Activated CD4-positive, alpha-beta T cell treated with anti-CD3 and anti-CD28 coated beads for 36 hours (primary cell): ENCODE measurements at places on chromosomes 13 and 19.

DNA sequence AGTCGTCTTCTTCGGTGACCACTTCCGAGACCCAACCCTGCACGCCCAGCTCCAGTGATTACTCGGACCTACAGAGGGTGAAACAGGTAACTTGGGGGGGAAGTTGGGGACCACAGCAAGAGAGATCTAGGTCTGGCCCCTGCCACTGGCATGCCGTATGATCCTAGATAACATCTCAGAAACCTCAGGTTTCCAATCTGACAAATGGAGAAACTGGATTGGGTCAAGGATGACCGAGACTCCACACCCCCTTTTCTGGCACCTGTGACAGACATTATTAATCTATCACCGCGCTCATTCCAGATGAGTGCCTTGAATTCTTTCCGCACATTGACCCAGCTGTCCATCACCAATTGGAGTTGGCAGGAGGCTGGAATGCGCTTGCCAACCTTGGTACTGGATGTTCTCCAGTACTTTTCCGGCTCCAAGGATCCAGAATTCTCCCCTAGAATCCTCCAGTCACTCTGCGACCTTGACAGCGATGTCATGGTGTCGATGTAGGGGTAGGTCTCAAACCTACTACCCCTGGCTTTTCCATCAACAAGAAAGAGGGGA, 17.4 kb downstream of the VASP start:
- peaks cover 48% of the 10 kb centered on the region for H3K36me3 ChIP-seq
- DNase-seq, result no peak
- peaks cover 19% of the 10 kb centered on the region for H3K4me1 ChIP-seq
- no peak overlapping the region for H3K27ac ChIP-seq
- peaks cover 2% of the 10 kb centered on the region for H3K27me3 ChIP-seq
- no peak overlapping the region for H3K4me3 ChIP-seq

- no peak overlapping the region for H3K4me3 ChIP-seq
- H3K27ac ChIP-seq, result no peak overlapping the region
Measured at GRCh38 chr13:47332149-47332548, 435.3 kb upstream of the HTR2A start.

DNA sequence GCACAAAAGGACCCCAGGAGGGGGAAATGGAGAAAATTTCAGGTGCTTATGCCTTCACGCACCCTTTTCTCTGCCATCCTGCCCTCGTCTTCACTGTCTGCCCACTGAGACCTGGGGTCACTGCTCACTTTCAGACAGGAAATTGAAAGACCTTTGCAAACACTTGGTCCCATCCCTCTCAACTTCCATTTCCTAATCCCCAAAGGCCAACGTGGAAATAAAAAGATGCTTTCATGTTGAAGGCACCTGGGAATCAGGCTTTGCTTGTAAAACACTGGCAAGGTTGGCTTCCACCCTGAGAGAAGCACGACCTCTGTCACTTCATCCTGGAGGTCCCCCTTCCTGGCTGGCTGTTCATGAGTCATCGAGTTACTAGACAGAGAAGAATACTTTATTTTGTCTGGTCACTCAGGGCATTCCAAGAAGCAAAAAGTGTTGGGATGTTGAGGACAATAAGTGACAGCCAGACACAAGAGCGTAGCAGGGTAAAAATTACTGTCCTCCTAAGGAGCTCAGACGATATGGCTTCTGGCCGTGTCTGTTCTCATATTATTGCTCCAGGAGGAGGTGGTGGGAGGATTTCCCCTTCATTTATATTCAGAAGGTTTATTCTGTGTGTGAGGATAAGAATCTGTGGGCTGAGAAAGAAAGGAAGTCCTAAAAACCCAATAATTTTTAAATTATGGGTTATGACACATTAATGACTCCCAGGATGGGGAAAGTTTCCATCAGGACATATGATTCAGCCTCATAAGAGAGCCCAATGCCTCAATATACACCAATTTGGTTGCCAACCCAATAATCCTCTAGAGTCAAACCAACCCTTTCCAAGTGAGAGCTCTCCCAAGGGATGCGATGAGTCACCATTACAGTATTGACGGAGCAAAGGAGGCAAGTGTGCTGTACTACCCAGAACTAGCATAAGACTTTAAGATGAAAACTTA, 409.0 kb downstream of the COG6 start:
- no peak for DNase-seq
- no peak overlapping the region for H3K4me3 ChIP-seq
- no peaks in the 10 kb centered on the region for H3K27me3 ChIP-seq
- no peaks in the 10 kb centered on the region for H3K36me3 ChIP-seq

- peak; percentile 46 for DNase-seq
- H3K4me1 ChIP-seq, result peaks cover 77% of the 10 kb centered on the region
- no peak overlapping the region for H3K4me3 ChIP-seq
- peaks cover 7% of the 10 kb centered on the region for H3K27me3 ChIP-seq
- peak overlapping the region; percentile 75 for H3K27ac ChIP-seq
- peaks cover 16% of the 10 kb centered on the region for H3K36me3 ChIP-seq
Measured at GRCh38 chr19:38666663-38667511, 19.4 kb downstream of the ACTN4 start.

GRCh38 chr19:44356383-44357111, at the start of gene ZNF112:
Gene ZNF112, minus strand, starts transcription at chr19:44356680. Its CDS starts 16,141 bp downstream, at chr19:44340539.
- DNase-seq, result peak; percentile 32
- H3K4me3 ChIP-seq, result peak within 1 kb of the TSS; percentile 31
- peaks cover 7% of the 10 kb centered on the region for H3K4me1 ChIP-seq

DNA sequence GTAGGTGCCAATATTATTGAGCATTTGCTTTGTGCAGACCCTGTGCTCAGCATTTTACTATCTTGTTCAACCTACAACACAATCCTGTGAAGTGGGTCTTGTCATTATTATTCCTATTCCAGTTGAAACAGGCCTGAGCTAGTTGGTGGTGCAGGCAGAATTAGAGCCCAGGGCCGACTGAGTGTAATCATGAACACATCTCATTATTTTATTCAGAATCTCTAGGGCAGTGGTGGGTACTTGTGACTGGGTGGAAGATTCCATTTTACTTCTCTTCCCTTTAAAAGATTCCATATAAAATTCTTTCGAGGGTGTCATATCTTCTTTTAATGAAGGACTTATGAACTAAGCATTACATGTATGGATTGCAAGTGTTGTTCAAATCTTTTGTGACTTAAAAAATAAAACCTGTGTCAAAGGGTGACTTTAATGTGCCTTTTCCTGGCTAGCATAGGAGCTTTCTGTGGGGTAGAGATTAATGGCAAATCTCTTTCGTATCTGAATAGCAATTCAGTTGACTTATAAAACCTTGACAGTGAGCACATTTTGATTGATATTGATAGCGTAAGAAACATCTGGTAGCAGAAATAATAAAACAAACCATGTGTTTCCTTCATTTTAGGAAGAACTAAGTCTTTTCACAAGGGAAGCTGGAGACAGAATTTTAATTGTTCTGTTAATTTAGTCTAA, 20.3 kb downstream of the B3GLCT start:
- H3K4me3 ChIP-seq, result no peak overlapping the region
- H3K4me1 ChIP-seq, result no peaks in the 10 kb centered on the region
- no peak overlapping the region for H3K27ac ChIP-seq
- H3K27me3 ChIP-seq, result no peaks in the 10 kb centered on the region
- H3K36me3 ChIP-seq, result peaks cover 3% of the 10 kb centered on the region

GRCh38 chr13:103066079-103066780, at the start of gene SLC10A2:
Gene SLC10A2, minus strand, starts transcription at chr13:103066417. Its CDS starts 168 bp downstream, at chr13:103066249.
- H3K36me3 ChIP-seq, result no peaks in the 10 kb centered on the region
- no peaks in the 10 kb centered on the region for H3K4me1 ChIP-seq
- H3K4me3 ChIP-seq, result no peak within 1 kb of the TSS
- H3K27me3 ChIP-seq, result no peaks in the 10 kb centered on the region
- no peak for DNase-seq

- no peak for DNase-seq
- no peaks in the 10 kb centered on the region for H3K4me1 ChIP-seq
- no peaks in the 10 kb centered on the region for H3K36me3 ChIP-seq
- H3K27me3 ChIP-seq, result peaks cover 5% of the 10 kb centered on the region
- H3K4me3 ChIP-seq, result no peak overlapping the region
Measured at GRCh38 chr19:5186293-5187050, 154.1 kb downstream of the PTPRS start.

DNA sequence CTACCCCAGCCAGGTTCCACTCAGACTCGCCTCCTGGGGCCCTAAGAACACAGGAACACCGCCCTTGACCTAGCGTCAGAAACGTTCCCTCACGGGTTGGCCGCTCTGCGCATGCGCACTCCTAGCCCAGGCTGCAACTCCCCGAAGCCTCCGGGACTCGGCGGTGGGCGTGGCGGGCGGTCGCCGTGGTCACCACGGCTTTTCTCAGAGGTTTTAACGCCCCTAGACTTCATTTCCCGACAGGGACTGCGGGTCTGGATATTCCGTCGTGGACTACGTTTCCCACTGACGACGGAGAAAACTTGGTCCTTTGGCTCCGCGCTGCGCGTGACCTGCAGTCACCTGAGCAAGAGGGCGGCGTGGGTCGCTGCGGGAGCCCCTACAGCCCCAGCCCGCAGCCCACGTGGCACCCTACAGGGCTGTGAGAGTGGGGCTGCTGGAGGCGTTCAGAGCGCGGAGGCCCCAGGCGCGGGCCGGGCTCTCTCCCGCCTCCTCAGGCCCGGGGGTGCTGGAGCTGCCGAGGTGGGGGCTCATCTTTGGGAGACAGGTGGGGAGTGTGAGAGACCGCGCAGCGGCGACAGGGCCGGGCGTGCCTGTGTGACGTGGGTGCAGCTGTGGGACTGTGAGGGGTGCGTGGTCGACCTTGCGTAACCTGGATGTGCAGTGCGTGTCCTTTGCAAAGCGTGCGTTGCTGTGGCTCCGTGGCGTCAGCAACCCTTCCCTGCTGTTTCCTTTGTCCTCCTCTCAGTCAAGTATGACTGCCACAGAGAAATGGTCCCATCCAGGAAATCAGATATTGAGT, 38.0 kb upstream of the ZNF573 start:
- peaks cover 13% of the 10 kb centered on the region for H3K27me3 ChIP-seq
- H3K4me3 ChIP-seq, result peak overlapping the region; percentile 36
- DNase-seq, result peak; percentile 75
- H3K36me3 ChIP-seq, result peaks cover 11% of the 10 kb centered on the region
- H3K27ac ChIP-seq, result peak overlapping the region; percentile 8

- H3K27ac ChIP-seq, result peak within 1 kb of the TSS; percentile 86
- no peaks in the 10 kb centered on the region for H3K36me3 ChIP-seq
- H3K27me3 ChIP-seq, result peaks cover 6% of the 10 kb centered on the region
Measured at GRCh38 chr19:4229179-4229931, at the start of gene EBI3. Gene EBI3, plus strand, starts transcription at chr19:4229523. Its CDS starts 28 bp downstream, at chr19:4229551.
